ENCODE measurements at places on chromosomes 2 and 18. TPM values are rescaled to one million over a fixed set of nuclear protein-coding genes. Genes with fewer than 3 reads are reported as not detected.

DNA sequence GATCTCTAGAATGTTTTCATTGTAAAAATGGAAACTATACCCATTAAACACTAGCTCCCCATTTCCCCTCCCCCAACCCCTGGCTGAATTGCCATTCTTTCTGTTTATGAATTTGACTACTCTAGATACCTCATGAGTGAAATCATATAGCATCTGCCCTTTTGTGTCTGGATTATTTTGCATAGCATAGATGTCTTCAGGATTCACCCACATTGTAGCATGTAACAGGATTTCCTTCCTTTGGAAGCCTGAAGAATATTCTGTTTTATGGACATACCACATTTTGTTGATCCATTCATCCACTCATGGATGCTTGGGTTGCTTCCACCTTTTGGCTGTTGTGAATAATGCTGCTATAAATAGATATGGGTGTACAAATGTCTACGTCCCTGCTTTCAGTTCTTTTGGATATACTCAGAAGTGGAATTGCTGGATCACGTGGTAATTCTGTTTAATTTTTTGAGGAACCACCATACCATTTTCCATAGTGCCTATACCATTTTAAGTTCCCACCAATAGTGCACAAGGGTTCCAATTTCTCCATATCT is 7.7 kb upstream of the ASB1 start:
- H3K4me1 ChIP-seq, result no peaks in the 10 kb centered on the region
- H3K36me3 ChIP-seq, result no peaks in the 10 kb centered on the region
- no peak overlapping the region for H3K4me3 ChIP-seq
- no peak overlapping the region for H3K27ac ChIP-seq
- no peaks in the 10 kb centered on the region for H3K27me3 ChIP-seq

OSBPL6 gene
- total RNA-seq, result 3.5 TPM

SERPINB4 gene
- not detected for total RNA-seq

LIMS1 gene
- total RNA-seq, result 61.6 TPM
